Inflammatory macrophage (primary cell): ENCODE measurements at places on chromosomes 7 and 10.
A peak's percentile ranks its signal among the peaks of the same experiment; 100 is the strongest.

- DNase-seq: no peak
Measured at GRCh38 chr10:10855151-10855581, 162.5 kb upstream of the CELF2 start.

DNA sequence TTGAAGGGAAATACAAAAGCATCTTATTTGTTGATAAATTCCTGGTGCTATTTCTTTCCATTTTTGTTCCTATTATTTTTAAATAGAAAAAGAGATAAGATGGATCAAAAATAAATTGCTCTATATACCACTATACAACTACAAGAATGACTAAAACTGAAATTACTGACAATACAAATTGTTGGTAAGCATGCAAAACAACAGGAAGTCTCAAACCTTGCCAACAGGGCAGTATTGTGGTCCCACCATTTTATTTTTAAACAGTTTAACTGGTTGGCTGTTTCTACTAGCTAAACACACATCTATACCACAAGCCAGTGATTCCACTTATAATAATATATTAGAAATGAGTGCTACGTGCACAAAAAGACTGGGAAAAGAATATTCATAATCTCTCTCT is 213.0 kb downstream of the JAZF1 start:
- DNase-seq: no peak

- DNase-seq: no peak
Measured at GRCh38 chr7:51198654-51199053, 118.0 kb downstream of the COBL start.

GRCh38 chr7:142612237-142612881 is 136.9 kb upstream of the PRSS1 start:
- DNase-seq: peak; percentile 6

DNA sequence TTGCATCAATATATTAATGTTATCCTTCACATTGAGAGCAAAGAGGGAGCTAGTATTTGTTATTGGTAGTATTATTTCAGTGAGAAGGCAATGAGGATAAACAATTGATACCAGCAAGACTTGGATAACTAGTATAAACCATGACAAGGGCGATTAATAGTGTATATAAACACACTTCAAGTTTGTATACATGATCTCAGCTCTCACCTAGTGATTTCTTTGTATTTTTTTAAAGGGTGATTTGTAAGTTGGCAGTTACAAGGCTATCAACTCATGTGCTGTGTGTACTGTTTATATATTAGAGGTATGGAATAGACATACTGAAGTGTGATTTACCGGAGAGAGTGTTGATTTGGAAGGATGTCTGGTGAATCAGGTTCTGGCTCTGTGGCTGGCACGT is 88.0 kb downstream of the SNX10 start:
- no peak for DNase-seq

DNA sequence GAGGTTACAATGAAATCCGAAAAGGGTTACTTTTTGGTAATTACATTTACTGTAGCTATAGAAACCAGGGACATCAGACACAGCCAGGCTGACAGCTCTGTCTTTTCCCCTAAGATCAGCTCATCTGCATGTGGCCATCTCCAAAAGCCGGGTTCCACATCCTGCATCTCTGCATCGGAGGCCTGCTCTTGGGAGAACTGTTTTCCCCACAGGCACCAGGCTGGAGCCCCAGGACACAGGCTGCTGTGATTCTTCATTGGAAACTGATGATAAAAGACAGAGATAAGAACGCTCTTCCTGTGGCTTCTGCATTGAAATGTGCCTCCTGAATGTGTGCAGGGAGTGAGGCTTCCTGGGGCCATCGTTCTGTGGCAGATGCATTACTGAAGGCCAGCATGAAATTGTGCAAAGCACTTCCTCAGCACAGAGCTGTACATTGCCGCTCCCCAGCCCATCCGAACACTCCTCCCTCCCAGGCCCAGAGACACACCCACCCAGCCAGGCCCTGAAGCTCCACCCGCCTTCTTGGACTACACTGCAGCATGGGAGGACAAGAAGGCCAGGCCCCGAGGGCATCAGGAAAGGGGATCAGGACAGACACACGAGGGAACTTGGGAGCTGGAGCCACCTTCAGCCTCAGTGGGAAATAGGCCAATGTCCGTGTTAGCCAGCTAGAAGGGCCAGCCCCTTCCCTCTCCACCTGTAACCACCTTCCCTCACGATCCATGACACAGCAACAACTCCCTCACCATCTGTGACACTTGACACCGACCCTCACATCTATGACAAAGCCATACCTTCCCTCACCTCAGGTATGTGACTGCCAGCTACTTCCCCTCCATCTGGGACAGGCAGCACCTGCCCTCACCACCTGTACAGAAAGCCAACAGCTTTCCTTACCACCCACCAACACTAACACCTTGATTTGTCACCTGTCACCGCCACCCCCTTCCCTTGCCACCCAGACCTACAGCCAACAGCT is 113.2 kb downstream of the GRID1 start:
- DNase-seq: peak; percentile 30

DNA sequence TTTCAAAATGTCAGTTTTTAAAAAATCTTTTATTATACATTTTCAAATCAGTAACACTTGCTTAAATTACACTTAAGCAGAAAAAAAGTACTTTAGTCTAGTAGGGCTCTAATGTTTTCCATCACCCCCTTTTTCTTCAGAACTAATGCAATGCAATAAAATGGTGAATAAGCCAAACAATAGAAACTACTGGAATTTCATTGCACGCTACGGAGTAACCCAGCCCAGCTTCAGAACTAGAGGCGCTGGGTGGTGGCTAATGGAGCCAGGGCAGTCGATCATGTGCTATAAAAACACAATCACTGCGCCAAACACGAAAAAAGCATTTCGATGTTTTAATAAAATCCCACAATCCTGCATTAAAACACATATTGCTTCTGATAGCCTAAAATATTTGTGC is 59.9 kb upstream of the ODAD2 start:
- no peak for DNase-seq

- no peak for DNase-seq
Measured at GRCh38 chr10:100930368-100930767, 17.6 kb downstream of the SLF2 start.

- peak; percentile 61 for DNase-seq
Measured at GRCh38 chr7:96224685-96225084, 97.2 kb downstream of the SLC25A13 start.

DNA sequence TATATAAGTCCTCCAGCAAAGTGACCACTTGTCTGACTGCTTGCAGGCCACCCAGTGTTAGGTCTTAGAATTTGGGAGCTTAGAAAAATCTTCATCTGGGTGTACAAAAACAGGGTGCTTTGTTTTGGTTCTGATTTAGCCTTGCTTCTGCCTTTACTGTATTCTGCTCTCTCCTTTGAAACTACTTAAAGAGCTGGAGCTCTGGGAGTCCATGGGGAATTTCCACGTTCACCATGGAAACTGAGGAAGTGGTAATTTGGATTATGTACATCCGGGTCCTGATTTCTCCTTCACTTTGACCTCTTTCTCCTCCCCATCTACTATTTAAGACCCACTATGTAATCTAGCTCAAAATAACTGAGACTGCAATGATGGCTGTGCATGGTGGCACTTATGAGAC is 103.0 kb downstream of the JAZF1 start:
- no peak for DNase-seq

DNA sequence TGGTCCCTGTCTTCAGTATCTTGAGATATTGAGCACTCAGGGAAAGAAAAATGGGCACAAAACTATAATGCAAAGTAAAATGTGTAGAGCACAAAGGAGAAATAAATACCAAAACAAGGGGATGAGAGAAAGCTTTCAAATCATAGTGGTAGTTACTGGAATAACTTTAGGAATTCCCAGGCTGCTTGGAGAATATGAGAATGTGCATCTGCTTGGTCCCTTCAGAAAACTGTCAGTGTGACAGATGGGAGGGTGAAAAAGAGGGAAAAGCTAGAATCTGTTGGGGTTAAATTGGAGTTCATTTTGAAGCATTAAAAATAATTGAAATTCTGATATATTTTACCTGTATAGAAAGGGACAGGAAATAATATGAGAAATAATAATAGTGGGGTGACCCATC is 15.3 kb downstream of the ST7 start:
- DNase-seq: no peak

DNA sequence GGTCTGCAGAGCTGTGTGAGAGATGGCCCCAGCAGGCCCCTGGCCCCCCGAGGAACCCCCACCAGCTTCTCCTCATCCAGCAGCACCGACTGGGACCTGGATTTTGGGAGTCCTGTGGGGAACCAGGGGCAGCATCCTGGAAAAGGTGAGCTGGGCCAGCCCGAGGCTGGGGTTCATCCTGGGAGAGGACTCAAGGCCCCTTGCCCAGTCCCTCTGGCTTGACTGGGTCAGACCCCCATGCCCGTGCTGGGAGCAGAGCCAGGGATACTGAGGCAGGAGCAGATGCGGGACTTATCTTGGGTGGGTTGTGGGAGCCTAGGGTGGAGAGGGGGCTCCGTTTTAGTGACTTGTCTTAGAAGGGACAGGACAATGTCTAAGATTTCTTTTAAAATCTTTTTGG is 47.5 kb downstream of the ZNF467 start:
- no peak for DNase-seq

GRCh38 chr7:6344278-6344677 is 71.9 kb upstream of the CYTH3 start:
- no peak for DNase-seq

DNA sequence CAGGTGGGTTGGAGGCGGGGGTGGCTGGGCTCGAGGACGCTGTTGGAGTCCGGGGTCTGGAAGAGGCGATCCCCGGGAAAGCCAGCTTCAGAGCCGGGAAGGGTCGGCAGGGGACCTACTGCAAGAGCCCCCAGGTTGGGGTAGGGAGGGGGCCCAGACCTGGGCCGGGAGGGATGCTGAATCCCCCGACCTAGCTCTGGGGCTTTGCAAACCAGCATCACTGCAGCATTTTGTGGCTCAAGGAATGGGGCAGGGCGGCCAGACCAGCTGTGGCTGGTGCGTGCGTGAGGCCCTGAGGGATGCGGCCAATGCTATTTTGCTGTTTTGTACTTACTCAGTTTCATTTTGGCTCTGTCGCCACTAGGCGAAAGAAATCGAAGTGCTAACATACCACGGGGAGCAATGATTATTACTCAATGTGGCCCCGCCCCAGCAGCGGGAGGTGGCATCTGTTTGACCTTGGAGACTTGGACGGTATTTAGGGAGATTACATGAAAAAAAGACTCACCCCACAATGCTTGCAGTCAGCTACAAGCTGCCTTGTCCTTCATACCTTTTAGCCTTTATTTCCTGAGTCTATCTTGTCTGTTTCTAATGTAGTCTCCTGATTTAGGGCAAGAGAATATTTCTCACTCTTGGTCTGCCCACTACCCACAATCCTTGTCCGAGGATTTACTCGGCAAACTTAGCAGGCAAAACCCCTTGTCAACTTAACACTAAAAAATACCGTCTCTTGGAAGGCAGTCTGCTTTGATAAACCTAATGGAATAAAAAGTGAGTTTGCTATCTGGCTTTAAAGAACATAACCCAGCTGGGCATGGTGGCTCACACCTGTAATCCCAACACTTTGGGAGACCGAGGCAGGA is 16.2 kb downstream of the HSPB1 start:
- peak; percentile 90 for DNase-seq

GRCh38 chr7:77289387-77289786 is 89.8 kb upstream of the FGL2 start:
- no peak for DNase-seq

GRCh38 chr7:82631998-82632397 is 188.4 kb upstream of the CACNA2D1 start:
- DNase-seq: no peak

DNA sequence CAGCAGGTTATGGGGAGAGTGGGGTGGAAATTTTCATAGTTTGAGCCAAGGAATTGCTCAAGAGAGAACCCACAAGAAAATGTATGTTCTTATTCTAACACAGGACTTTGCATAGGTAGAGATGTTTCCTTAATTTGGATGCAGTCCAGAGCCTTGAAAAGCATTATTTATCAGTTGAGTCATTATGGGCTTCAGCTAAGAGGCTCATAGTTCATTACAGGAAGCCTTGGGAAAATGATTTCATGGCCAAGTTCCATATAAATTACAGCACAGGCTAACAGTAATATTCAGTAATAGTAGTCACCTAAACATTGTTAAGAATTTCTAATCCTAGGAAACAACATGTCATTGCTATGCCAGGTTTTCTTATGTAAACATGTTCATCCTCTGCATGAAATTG is 131.1 kb upstream of the PTPRZ1 start:
- no peak for DNase-seq

GRCh38 chr10:87594864-87595263 is 64.8 kb upstream of the PAPSS2 start:
- DNase-seq: no peak

- no peak for DNase-seq
Measured at GRCh38 chr10:100766693-100767421, 21.5 kb downstream of the PAX2 start.

GRCh38 chr10:124076148-124076733 is 17.2 kb downstream of the CHST15 start:
- DNase-seq: no peak

- no peak for DNase-seq
Measured at GRCh38 chr7:100975371-100975821, 6.0 kb downstream of the MUC12 start.

DNA sequence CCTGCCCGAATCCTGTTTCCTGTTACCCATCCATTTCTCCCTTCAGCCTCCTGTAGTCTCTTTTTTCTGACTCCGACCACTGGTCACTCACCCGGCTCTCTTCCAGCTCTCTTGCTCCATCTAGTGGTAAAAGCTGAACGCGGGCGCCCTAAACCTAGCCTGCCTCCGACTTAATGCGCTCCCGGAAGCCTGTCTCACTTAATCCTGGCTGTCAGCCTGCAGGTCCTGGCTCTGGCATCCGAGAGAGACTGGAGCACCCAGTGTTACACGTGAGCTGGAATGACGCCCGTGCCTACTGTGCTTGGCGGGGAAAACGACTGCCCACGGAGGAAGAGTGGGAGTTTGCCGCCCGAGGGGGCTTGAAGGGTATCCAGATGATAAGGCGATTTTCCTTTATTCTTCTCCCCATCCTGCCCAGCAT is 10.3 kb downstream of the SUMF2 start:
- peak; percentile 86 for DNase-seq

- DNase-seq: no peak
Measured at GRCh38 chr7:85103962-85104361, 82.9 kb downstream of the SEMA3D start.

- DNase-seq: no peak
Measured at GRCh38 chr7:64997927-64998391, 7.1 kb upstream of the ZNF117 start.

GRCh38 chr10:6115411-6115810 is 26.6 kb downstream of the RBM17 start:
- no peak for DNase-seq
